ENCODE measurements at places on chromosomes 1 and 21.
A peak's percentile ranks its signal among the peaks of the same experiment; 100 is the strongest.

DNA sequence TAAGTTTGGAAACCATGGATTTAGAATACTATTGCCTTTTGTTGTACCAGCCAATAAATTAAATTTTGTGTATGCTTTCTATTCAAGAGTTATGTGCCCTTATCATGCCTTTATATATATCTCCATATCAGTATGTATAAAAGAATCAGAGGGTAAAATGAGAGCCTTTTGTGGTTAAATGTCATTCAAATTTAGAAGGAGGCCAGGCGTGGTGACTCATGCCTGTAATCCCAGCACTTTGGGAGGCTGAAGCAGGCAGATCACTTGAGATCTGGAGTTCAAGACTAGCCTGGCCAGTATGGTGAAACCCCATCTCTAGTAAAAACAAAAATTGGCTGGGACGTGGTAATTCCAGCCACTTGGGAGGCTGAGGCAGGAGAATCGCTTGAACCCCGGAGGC is 88.9 kb downstream of the XPR1 start:
- DNase-seq: no peak

DNA sequence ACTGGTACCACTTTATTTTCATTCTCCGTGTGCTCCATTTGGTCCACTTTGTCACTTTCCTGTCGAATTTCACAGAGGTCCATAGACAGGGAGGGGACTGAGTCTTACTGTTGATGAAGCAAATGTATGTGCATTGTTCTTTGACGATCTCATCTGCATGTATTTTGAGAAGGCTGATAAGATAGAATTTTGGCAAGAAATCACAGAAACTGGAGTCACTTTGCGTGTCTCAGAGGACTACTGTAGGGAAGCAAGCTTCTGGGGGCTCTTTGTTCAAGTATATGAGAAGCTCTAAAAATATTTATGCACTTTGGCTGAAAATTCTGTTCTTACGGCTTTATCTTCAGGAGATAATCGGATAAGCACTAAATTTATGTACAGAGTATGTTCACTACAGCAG is 78.1 kb downstream of the PCBP3 start:
- no peak for DNase-seq

GRCh38 chr1:199163670-199164069 is 524.8 kb downstream of the PTPRC start:
- DNase-seq: no peak

- no peak for DNase-seq
Observed at GRCh38 chr1:28974432-28974831, 60.1 kb downstream of the EPB41 start.

GRCh38 chr1:112083487-112083886 is 94.0 kb upstream of the KCND3 start:
- no peak for DNase-seq

DNA sequence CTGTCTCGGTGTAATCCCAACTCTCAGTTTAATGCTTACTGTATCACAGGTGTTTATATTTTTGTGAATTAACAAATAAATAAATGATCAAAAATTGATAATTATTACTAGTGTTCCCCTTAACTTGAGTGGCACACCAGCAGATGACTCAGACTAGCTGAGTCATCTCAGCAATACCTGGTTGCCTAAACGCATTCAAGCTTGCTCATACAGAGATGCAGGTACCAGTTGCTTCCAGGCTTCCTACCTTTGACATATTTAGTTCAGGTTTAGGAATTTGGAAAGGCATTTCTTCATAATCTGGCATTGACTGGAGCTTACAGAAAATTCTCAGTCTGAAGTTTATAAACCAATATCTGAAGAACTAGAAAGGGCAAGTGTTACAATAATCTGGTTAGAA is 78.9 kb upstream of the LMO4 start:
- DNase-seq: no peak

- DNase-seq: no peak
Observed at GRCh38 chr1:91601554-91602376, 101.1 kb downstream of the CDC7 start.

DNA sequence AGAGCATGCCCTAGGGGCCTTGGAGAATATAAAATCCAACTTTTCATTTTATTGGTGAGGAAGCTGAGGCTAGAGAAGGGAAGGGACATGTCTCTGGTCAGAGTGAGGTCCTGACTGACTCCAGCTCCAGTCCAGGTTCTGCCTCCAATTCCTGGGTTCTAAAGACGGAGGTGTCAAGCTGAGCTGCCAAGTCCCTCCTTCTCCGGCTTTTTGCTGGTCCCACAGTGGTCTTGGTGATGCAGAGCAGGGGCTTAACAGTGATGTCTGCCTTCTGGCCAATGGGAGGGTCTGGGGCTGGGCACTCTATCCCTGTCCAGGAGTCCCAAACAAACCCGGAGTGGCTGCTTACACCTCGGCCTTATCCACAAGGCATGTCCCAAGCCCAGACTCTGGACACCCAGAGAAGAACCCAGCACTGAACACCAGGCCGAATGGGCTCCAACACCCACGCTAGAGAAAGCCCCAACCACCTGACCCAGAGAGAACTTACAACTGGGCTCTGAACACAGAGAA is 104.8 kb downstream of the EBNA1BP2 start:
- no peak for DNase-seq

DNA sequence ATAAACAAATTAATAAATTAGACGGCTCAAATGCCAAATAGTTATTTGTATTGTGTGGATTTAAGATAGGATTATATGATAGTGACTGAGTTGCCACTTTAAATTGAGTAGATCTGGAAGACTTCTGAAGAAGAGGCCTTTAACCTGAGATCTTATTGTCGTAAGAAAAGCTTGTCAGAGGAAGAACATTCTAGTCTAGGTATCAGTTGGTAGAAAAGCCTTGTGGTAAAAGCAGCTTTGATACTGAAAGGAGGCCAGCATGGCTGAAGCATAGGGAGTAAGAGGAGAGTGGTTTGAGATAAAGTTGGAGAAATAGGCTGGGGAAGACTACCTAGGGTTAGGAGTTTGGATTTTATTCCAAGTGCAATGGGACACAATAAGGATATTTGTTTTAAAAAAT is 29.1 kb downstream of the SLC30A7 start:
- peak; percentile 33 for DNase-seq

DNA sequence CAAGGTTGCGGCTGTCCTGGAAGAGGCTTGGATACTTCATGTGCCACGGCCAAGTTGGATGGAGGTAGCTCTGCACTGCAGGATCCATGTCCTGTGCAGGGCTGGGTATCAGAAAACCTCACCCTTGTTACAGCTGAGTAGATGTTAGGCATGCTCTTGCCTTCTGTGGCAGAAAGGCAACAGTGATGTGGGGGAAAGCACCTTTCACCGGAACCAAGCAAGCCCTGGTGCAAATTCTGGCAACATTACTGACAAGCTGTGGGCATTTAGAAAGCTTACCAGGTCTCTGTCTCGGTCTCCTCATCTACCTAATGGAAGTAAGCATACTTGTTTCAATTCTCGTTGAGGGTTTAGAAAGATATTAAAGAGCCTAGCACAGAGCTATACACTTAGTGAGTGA is 14.5 kb upstream of the CDCA8 start:
- DNase-seq: no peak

DNA sequence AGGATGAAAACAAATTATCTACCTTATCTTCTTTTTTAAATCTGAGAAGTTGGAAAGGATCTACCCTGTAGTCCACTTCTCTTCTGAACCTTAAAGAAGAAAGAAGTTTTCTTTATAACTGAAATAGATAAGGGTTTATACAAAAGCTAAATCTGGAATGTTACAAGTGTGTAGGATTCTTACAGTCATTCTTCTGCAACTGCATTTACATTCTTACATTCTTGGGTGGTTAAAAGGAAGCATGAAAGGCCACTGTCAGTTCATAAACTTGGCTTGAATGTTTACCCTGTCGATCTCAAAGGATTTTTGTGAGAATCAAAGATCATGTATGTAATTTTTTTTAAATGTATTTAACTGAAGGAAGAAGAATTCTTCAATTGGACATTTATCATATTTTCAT is 142.1 kb upstream of the BRINP3 start:
- no peak for DNase-seq

- DNase-seq: no peak
Observed at GRCh38 chr1:67644566-67644965, 40.4 kb upstream of the GADD45A start.

DNA sequence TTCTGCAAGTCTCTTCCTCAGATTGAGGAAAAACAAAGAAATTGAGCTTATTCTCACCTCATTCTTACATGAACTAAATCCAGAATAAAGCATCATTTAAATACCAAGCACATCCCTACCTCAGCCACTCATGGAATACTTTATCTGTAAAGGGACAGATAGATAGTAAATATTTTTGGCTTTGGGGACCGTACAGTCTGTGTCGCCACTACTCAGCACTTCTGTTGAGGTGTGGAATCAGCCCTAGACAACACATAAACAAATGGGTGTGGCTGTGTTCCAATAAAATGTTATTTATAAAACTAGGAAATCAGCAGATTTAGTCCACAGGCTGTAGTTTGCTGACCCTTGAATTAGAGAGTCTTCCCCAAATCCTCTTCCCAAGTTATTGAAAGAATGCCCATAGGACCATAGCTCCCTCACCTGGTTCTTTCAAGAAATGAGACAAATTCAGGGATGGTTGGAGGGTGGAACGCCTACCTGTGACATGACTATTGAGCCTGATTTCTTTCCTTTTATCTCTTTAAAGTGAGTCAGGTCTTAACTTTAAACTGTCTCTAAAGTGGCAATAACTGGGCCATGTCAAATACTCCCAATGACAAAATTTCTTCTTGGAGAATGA is 878.5 kb downstream of the USP25 start:
- no peak for DNase-seq

GRCh38 chr1:39131940-39132339 is 72.6 kb upstream of the MACF1 start:
- no peak for DNase-seq

DNA sequence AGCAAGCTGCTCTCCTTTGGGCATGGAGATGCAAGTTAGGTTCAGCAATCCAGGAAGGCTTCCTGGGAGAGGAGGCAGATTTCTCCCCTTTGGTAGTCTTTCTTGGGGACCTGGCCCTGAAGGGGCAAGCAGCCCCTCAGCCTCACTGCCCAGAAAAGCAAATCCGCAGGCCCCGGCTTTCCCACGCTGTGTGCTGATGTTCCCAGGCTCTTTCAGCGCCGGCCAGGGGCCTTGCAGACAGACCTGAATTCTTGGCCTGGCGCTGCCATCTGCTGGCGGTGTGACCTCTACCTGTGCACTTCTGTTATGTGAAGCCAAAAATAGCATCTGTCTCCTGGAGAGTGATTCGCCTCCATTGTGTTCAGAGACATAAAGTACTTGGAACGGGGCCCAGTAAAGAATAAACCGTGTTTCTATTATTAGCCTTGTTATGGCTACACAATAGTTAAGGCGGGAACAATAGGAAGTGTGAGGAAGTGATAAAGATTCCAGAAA is 64.8 kb downstream of the ALPL start:
- no peak for DNase-seq

GRCh38 chr21:43961382-43961909 is 50.7 kb upstream of the TRAPPC10 start:
- no peak for DNase-seq

DNA sequence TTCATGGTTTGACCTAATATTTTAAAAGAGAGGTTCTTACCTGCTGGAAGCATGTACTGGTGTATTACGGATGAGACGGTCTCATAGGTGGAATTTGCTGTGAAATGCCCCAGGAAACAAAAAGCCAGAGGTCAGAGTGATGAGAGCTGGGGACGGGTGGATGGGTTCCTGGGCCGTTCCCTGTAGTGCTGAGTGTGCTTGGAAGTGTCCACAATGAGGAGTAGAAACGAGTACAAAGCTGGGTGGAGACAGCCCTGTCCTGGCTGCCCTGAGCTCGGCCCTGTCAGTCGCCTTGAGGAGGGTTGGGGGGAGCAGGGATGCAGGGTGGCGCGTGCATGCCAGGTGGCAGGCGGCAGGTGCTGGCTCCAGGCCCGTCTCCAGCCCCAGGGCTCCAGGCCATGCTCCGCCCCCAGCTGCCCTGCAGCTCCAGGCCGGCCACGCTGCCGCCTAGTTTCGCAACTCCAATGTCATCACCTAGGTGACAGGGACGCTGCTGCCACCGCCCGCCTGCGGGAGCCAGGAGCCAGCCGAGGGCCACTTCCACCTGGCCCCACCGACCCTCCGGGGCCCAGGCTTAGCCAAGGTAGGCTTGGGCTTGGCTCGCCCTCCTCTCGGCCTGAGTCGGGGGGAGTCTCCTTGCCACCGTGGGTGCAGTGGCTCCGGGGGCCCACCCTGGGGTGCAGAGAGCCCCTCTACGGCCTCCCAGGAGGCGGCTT is 16.4 kb downstream of the TP73 start:
- DNase-seq: no peak

GRCh38 chr1:16459352-16459925 is 18.9 kb downstream of the NECAP2 start:
- DNase-seq: no peak

GRCh38 chr1:116842654-116843053 is 67.1 kb upstream of the PTGFRN start:
- no peak for DNase-seq

DNA sequence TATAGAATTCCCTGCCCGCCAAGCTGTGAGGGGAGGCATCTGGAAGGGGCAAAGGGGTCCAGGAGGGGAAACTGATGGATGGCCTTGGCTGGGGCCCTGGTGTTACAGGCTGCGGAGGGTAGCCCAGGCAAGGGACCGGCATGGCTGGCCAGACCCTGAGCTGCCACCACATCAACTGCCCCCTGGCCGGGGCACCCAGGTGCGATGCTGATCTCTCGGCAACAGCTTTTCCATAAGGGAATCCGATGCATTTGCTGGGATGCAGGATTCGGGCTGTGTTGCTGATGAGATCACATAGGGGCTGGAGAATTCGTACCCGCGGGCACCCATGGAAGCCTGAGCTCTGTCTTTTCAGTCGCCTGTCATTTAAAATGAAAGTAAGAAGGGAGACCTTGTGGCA is 73.7 kb downstream of the PRDM16 start:
- no peak for DNase-seq

DNA sequence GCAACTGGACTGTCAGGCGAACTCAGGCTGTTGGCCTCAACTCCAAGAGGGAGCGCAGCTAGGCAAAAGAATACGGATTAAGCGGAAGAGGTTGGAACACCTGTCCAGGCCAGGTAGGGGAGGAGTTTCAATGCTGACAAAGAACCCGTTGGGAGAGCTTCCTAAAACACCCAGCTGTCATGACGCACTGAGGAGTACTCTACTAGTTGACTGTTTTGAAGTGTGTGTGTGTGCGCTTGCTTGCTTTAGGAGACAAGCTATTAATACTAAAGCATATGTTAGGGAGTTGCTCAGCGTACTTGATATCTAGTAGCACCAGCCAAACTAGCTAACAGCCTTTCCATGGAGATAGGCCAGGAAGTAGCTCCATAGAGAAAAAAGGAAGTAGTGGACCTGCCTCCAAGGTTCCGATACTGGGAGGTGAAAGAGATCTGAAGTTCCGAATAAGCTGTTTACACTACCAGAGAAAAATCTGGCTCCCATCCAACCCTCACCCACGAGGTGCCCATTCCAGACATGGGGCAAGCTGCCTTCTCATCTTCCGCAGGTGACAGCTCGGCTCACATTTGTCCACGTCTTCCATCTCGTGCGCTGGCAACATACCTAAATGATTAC is 974 bp upstream of the FNBP1L start:
- peak; percentile 17 for DNase-seq

DNA sequence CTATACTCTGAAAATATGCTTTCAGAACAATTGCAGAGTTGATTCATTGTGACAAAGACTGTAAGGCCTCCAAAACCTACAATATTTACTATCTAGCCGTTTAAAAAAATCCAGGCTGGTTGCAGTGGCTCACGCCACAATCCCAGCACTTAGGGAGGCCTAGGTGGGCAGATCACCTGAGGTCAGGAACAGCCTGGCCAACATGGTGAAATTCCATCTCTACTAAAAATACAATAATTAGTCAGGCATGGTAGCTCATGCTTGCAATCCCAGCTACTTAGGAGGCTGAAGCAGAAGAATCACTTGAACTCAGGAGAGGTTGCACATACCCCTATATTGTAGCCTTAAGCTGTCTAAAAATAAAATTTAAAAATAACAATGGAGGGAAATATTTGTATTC is 5.3 kb upstream of the TFF2 start:
- DNase-seq: no peak

Measured in CD4-positive, alpha-beta T cell treated with Interleukin-12 subunit alpha and Interleukin-12 subunit beta, for 1 hour (primary cell).